ENCODE measurements at places on chromosomes 7 and 10. TPM values are rescaled to one million over a fixed set of nuclear protein-coding genes. Genes with fewer than 3 reads are reported as not detected.

DLX6 gene
- total RNA-seq: not detected

KCNIP2 gene
- not detected for total RNA-seq

UTF1 gene
- not detected for total RNA-seq

CPXM2 gene
- 1.7 TPM for total RNA-seq

ASB10 gene
- not detected for total RNA-seq

HMX2 gene
- not detected for total RNA-seq

ABCB4 gene
- total RNA-seq: 2.9 TPM

PRSS37 gene
- total RNA-seq: not detected

CYP2E1 gene
- 0.40 TPM for total RNA-seq

PTER gene
- total RNA-seq: 34.7 TPM

ANXA8 gene
- total RNA-seq: 0.30 TPM

PPP1R3A gene
- total RNA-seq: not detected

FAM200A gene
- total RNA-seq: 13.3 TPM

CDHR3 gene
- 2.0 TPM for total RNA-seq

MACC1 gene
- total RNA-seq: 198 TPM

STEAP2 gene
- total RNA-seq: 7.1 TPM

SPDYE16 gene
- total RNA-seq: not detected

C7orf33 gene
- not detected for total RNA-seq

LIPF gene
- not detected for total RNA-seq

TFPI2 gene
- total RNA-seq: 65.1 TPM

SERPINE1 gene
- 1,733 TPM for total RNA-seq

STK31 gene
- 0.25 TPM for total RNA-seq

DPYSL4 gene
- total RNA-seq: 0.94 TPM

OPALIN gene
- total RNA-seq: 0.05 TPM

PKD2L1 gene
- total RNA-seq: not detected

NKX2-3 gene
- total RNA-seq: not detected

FAM237B gene
- total RNA-seq: not detected

CALD1 gene
- 155 TPM for total RNA-seq

FAM20C gene
- total RNA-seq: 34.9 TPM

OAT gene
- 112 TPM for total RNA-seq

INA gene
- total RNA-seq: 5.2 TPM

PPIF gene
- total RNA-seq: 58.7 TPM

HOXA10 gene
- total RNA-seq: 11.5 TPM

SORBS1 gene
- total RNA-seq: 9.8 TPM
